ENCODE measurements at places on chromosomes 5 and 9.

GRCh38 chr9:121640076-121640475, 11.4 kb upstream of the DAB2IP start:
- no peak for DNase-seq

DNA sequence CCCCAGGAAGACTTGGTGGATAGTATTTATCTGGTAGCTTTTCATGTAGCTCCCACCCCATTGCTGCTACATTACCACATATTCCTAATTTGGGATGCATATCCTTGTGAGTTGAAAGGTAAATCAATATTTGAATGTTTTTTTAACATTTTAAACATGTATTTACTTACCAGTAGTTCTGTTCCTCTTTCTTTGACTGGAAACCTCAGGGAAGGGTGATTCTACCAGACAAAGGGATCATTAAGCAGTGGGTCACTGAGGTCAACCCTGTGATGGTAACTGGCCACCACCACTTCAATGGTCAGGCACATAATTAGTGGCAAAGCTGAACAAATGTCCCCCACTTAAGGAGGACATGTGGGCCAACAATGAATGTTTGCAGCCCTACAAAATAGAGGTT, 27.2 kb upstream of the KLF9 start:
- no peak for DNase-seq

DNA sequence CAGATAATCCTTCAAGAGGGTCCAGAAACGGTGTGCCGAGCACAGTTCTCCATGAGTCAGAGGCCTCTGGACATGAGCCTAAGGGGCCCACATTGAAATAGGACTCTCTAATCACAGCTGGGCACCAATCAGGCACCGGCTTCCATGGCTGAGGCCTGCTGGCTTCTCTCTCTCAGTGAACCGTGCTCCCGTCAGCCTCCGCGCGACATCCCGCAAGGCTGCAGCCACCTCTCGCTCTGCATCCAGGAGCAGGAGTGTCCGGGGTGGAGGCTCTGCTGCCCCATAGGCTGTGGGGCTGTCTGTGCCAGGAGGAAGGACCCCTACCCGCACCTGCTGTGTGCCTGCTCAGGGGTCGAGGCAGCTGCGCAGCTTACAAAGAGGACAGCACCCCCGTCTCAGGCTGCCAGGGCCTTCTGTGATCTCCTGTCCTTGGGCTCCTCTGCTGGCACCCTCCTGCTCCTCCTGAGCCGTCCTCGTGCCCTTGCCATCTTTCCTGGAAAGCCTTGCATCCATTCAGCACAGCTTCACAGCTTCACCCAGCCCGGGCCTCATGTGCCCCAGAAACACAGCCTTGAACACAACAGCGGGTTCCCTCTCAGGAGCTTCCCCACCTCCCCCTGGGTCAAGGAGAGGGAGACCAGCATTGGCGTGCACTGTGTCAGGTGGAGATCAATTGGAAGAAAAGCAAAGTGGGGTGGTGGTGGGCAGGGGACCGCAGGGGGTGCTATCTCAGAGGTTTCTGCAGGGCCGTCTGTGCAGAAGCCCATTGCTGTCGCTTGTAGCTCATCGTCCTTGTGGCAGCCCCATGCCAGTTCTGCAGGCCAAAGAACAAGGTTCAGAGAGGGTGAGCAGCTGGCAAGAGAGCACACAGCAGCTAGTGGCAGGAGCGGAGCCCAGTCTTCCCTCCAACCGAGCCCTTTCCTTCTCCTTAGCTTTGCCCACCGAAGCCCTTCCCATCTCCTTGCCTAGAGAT, 22.8 kb upstream of the FCN1 start:
- DNase-seq = no peak

DNA sequence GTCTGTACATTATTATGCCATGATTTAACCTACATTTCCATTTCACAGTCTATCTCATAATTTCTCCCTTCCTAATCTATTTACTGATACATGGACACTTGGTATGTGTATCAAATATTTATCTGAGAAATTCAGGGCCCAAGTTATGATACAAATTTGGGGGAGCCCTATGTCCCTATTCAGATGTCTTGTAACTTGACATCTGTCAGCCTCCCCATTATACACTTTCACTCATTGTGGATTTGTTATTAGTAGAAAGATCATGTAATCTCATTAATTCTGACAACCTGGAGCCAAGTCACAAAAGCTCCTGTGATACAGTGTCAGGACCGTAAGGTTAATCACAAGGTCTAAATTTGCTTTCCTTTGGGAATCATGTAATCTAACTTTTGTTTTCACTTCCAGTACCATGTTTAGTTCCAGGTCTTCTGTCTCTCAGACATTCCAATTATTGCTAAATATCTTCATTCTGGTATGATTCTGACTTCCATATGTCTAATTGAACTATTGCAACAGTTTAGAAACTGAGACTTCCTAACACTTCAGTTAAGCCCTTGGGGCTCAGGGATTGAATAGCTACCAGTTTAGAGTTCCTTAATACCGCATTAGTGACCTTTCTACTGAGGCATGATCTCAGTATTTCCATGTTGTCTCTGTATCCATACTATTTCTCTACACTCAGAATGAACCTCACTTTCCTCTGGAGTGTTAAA, 182.9 kb upstream of the NUDT12 start:
- DNase-seq = no peak

DNA sequence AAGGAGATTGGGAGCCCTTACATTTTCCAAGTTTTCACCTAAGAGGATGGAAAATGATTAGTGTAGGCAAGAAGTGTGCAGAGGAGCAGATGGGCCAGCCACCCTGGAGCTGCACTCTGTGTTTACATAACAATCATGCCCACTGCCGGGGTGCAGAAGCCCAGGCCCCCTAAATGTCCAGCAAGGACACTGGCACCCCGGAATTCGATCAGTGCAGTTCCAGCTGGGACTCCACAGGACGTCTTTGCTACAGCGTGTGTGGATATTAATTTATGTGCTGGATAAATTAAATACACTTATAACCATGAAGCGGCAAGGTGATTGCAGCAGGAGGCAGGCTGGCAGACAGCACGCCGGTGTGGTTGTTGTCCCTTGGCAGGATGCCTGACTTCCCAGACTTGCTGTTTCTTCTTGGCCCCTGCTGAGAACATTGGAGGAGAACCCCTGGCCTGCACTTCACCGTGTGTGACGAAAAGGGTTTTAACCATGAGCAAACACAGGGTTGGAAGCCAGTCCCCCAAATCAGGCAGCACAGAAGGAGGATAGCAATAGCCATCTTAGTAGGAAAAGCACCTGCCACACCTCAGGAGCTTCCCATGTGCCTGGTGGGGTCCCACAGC, 73.7 kb downstream of the GADD45G start:
- DNase-seq = no peak

GRCh38 chr5:142686968-142687367, 1.1 kb upstream of the FGF1 start:
- DNase-seq = no peak

DNA sequence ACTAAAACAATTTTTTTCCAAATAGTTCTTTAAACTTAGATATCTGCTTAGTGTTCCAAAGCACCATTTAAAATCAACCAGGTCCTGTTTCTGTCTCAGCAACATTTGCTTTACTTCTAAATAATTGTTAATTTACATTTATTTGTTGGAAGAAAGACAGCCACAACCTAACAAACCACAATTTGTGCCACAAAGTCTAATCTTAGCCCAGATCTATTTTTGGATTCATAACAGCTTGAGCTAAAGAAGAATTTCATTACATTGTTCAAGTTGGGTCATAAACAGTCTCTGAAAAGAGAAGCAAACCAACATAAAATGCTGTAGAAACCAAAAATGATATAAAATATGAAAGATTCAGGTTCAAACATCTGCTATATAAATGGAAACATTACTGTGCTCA, 24.4 kb downstream of the MLLT3 start:
- no peak for DNase-seq

DNA sequence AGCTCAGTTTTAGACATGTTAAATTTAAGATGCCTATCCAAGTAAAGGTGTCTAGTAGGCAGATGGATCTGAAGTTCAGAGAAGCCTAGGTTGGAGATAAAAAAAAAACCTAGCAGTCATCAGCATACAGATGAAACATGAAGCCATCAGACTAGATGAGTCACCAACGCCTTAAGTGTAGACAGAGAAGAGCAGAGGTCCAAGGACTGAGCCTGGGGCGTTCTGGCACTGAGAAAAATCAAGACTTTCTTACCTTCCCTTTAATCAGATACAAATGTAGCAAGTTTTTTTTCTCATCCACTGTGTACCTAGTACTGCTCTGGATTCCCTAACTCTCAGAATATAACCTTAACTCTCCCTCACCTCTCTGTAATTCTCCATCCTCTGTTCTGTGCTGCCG, 97.3 kb downstream of the SIL1 start:
- DNase-seq = peak; percentile 47

DNA sequence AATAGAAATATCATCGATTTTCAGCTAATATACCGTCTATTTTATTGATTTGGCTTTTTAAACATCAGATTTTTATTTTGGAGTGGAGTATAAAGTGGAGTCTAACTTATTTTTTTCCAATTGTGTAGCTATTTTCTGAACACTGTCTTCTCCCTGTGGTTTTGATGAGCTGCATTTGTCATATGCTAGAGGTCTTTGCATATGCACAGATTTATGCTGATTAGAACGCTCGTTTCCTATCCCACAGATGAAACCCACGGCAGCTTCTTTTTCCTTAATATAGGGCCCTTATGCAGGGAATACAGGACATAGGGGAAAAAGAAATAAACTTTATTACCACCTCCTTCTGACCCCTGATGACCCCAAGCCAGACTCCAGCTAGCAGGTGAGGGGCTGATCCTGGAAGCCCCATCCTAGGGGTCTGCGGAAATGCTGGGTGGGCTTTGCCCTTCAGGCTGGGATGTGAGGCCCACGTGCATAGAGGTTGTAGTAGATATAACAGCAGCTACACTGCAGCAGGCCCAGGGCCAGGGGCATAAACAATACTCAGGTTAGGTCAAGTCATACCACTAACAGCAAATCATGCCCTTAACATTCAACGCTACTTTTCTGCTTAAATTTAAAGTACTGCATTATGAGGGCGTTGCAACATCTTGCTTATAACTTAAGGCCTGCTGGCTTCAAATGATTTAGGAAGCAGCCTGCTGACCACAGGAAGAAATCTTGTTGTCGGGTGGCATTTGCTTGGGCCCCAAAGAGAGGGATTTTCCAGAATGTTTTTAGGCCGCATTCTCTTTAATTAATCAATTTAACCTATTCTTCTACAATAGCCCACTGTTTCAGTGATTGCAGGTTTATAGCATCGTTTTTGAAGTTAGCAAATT, 28.5 kb downstream of the MVB12B start:
- DNase-seq = no peak

DNA sequence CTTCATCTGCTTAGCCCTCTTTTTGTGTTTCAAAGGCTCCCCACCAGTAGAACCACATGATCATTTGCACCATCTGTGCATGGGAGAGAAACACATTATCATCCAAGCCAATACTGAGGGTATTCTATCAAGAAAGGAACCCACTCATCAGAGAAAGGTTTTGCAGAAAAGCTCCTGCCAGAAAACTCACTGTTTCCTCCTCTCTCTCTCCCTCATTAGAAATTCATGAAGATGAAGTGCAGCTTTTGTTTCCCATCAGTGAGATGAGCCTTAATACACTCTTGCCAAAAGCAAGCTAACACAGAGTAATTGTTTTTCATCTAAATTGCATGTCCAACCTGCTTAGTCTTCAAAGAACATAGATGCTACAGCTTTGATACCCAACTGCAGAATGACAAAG, 142.4 kb upstream of the GRAMD2B start:
- no peak for DNase-seq

DNA sequence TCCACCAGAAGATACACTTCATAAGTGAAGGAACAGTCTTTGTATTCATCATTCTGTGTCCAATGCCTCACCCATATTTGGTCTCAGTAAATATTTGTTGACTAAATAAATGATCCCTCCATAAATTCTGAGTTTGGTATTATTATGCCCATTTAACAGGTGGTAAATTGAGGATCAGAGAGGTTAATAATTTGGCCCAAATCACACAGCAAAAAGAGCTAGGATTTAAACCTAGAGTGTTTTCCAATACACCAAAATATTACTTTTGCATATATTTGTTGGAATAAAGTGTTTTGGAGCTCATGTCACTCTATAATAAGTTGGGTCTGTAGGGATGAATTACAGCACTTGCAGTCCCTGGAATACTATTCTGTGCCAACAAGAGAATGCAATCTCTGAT, 470.3 kb downstream of the ARHGEF28 start:
- DNase-seq = no peak

GRCh38 chr5:145903113-145903512, 30.3 kb upstream of the GRXCR2 start:
- DNase-seq = no peak

- no peak for DNase-seq
These were observed 92.0 kb downstream of the OTULIN start for GRCh38 chr5:14756478-14756877.

- no peak for DNase-seq
These were observed 1.2 kb downstream of the FOXB2 start for GRCh38 chr9:77020413-77021290.

GRCh38 chr9:127751269-127752054, 16.4 kb upstream of the TOR2A start:
- DNase-seq = no peak

DNA sequence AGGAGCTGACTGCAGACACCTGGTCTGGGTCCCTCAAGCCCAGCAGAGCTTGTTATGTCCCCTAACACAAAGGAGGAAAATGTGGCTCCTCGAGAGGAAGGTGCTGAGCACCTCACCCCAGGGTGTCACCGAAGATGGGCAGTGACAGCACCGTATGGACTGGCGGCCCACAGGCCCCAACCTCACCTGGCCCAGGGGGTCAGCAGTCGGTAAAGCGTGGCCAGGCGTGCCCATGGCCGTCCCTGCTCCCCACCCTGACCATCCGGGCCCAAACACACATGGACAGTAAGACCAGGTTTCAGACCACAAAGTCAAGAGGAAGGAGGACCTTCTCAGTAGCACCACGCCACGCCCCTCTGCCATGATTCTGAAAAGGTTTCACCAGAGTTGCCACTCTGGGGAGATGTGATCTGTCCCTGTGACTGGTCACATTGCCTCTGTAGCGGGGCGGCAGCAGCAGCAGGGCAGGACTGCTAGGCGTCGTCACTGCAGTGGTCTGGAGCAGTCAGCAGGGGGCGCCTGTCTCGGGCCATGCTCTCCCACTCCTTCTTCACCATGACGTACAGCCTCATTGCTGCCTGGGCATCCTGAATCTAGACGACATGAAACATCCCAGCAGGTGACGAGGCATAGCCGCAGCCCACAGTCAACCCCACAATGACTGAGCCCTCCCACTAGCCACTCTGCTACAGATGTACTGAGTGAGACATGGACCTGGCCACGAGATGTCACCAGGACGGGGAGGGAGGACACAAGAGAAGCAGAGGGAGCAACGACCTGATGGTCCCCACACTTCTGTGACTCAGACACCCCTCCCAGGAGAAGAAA, 11.1 kb downstream of the REXO4 start:
- DNase-seq = peak; percentile 27

GRCh38 chr5:157997991-157998504, 139.1 kb upstream of the CLINT1 start:
- DNase-seq = peak; percentile 13

DNA sequence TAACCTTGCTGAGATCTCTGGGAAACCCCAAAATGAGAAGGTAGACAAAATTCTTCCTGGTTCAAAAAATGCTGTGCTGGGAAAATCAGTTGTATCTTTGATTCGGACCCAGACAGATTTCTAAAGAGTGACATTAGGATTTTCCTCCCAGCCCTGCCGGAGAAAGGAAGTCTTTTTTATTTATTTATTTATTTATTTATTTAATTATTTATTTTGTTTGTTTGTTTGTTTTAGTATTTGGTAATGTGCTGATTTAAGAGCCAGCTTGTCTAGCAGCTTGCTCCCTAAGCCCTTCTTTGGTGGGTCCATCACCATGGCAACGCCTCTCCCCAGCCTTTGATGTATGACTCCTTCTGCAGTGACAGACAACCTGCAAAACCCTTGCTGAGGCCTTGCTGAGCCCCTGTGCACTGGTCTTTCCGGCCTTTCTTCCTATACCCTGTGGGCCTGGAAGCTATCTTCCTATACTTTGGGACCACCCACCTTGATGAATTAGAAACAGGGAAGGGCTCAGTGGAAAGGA, 60.6 kb upstream of the AFAP1L1 start:
- no peak for DNase-seq

Measured in non-pigmented ciliary epithelial cell (primary cell).